ENCODE measurements at places on chromosomes 2 and 18.

- no peak for DNase-seq
Observed at GRCh38 chr18:65487569-65487968, 263.2 kb upstream of the CDH7 start.

DNA sequence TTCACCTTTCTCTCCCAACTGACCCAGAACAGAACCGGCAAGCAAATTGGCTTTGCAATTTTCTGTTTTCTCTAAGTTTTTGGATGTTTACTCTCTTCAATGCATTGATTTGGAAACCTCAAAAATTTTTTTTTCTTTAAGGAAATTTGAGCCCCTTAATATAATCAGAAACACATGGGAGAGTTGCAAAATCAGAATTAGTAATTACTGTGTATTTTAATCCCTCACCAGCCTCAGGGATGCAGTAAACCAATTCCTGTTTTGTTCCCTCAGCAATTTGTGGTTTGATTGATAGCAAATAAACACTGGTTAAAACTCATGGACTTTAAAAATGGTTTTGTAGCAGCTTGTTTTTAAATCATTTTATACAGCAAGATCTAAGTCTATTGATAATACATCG lies 281.5 kb downstream of the NEDD4L start:
- DNase-seq = peak; percentile 70

GRCh38 chr2:121473512-121473911 lies 57.2 kb upstream of the RNU4ATAC start:
- DNase-seq = no peak

DNA sequence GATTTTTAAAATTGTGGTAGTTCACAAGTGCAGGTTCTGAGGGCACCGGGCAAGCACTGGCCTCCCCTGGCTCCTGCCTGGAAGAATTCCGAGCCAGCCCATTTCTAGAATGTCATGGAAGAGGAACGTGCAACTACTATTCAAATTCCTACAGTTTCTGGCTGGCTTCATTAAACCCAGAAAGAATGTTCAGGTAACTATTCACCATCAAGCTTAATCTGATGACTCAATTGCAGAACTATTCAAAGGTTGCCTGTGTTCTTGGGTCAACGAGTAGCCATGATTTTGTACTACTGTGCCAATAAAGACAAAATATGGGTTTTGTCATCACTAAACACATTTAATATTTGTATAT lies 14.3 kb upstream of the MFF start:
- no peak for DNase-seq

- peak; percentile 68 for DNase-seq
Observed at GRCh38 chr2:55616551-55617174, 759 bp downstream of the PPP4R3B start.

- no peak for DNase-seq
Observed at GRCh38 chr2:139674577-139674976, 894.4 kb upstream of the NXPH2 start.

DNA sequence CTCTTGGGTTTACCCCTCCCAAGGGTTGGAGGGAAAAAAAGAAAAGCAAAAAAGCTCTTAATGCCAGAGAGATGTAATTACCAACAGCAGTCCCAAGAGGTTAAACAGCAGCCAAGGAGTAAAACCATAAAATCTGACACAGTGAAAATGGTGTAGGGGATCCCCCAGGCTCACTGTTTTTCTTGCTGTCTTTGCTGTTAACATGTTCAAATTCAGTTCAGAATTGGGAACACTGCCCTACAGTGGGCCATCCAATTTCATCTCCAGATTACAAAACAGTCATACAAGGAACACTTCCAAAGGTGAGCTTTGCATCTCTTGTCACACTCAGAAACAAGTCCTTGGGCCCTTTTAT lies 54.5 kb downstream of the PLEKHM3 start:
- no peak for DNase-seq

DNA sequence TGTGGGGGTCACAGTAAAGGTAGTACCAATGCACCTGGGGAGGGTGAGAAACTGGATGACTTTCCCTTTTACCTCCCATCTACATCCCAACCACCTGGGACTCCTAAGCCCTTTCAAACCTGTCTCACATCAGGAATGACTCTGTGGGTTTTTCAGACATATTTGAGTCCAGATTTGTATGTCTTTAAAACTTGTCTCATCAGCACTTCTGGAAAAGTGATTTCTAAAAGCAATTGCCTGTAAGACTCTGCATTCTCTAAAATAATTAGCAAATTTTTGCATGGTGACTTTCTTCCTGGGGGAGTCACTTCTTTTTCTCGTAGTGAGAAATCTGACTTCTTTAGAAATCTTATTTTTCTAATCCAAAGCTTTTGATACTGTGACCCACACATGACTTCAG lies 1553.0 kb upstream of the PIK3C3 start:
- DNase-seq = no peak

- DNase-seq = peak; percentile 43
Observed at GRCh38 chr18:21489119-21489750, 111.3 kb downstream of the ESCO1 start.

DNA sequence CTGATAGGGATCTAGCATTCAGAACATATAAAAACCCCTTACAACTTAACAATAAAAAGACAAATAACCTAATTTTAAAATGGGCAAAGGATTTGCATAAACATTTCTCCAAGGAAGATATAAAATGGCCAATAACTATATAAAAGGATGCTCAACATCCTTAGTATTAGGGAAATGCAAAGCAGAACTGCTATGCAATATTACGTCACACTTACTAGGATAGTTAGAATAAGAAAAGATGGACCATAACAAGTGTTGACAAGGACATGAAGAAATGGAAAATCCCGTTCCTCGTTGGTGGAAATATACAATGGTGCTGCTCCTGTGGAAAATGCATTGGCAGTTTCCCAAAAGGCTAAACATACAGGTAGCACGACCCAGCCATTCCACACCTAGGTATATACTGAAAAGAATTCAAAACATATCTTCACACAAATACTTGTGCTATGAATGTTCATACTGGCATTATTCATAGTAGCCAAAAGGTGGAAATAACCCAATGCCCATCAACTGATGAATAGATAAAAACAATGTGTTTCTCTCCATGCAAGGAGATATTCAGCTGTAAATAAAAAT lies 48.2 kb upstream of the REV1 start:
- DNase-seq = no peak

DNA sequence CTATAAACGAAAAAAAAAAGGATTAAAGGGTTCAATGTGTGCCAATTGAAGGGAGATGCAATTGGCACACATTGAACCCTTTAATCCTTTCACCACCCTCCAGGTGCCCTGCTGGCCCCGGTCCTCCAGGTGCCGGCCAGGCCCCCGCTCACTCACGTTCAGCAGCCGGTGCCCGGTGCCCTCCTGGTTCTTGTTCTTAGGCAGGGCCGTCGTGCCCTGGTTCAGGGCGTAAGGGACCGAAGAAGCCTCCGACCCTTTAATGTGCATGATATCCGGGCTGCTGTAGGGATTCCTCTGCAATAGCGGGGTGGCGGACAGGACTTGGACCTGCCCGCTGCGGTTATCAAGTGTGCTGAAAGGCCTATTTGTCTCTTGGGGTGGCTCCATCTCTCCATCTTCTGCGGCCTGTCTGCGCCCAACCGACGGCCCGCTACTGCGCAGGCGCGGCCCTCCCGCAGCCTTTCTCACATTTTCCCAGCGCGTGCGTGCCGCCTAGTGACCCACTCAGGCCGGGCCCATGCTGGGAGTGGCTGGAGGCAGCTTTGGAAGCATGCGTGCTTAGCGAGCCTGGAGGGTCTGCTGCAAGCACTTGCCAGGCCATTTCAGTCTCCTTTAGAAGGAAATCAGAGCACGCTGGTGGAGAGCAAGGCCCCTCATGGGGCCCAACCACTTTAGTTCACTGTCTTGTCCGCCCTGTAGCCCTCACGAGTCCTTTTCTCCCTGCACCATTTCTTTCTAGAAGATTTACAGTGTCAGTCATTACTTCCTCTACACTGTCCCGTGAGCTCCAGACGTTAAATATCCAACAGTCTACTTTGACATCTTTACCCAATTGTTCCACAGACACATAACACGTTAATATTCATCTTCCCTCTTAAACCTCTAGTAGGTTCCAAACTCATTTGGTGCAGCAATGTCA lies 24.3 kb downstream of the TMEM237 start:
- DNase-seq = peak; percentile 71

GRCh38 chr18:64259871-64260270 lies 111.0 kb upstream of the LINC00305 start:
- DNase-seq = no peak

DNA sequence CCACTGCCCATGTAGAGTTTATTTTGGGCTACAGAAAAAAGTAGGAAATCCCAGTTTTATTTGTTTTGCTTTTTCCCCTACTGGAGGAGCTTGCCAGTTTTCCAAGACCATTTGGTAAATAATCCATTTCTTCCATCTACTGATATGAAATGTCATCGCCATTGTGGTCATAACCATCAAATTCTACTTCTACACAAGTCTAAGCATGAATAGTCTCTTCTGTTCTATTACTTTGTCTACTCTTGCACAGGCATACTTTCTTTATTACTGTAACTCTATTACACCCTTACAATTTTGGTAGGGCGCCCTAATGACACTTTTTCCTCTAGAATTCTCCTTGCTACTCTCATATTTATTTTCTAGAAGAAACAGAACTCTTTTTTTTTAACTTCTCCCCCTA lies 120.7 kb downstream of the ATAD2B start:
- DNase-seq = no peak

GRCh38 chr2:144086965-144087364 lies 433.0 kb downstream of the ZEB2 start:
- DNase-seq = peak; percentile 39

- DNase-seq = peak; percentile 75
Observed at GRCh38 chr2:47485751-47486300, 82.9 kb downstream of the MSH2 start.

- no peak for DNase-seq
Observed at GRCh38 chr2:172215172-172215935, 112.7 kb upstream of the DLX2 start.

GRCh38 chr2:237242091-237242536 lies 156.4 kb downstream of the COPS8 start:
- peak; percentile 54 for DNase-seq

GRCh38 chr2:30239308-30239985 lies 8.1 kb downstream of the LBH start:
- DNase-seq = peak; percentile 99

DNA sequence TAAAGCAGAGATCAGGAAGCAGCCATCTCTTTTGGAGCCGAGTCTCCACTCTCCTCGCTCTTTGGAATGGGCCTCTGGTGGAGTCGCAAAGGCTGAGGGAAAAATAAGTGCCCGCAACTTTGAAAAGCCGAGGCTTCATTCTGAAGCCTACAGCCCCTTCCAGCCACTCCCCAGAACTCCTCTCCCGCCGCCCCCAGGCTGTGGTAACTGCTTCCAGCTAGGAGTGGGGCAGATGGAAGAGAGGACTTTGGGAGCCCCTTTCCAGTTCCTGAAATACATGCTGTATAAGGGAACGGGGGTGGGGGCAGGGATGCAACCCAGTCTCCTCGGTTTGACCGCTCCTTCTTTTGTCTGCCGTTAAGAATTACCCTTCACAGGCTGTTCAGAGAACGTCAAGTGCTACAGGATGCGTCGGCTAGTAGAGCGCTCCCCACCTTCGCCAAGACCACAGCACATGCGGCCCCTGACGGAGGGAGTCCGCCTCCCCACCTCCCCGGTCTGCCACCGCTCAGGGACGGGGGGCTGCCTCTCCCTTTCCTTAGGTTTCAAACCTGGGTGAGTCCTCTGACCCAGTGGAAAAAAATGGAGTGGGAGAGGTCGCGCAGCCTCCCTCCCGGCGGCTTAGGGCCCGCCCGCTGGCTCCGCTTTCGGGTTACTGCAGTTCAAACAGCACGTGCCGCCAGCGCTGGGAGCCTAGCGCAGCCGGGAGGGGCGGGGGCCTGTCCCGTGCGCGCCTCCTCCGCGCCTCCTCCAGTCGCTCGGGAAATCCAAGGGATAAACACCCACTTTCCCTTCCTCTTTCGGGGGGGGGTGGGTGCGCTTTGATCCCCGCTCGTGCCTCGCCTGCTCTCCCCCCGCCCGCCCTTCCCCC lies 4.9 kb downstream of the CYP26B1 start:
- peak; percentile 25 for DNase-seq

DNA sequence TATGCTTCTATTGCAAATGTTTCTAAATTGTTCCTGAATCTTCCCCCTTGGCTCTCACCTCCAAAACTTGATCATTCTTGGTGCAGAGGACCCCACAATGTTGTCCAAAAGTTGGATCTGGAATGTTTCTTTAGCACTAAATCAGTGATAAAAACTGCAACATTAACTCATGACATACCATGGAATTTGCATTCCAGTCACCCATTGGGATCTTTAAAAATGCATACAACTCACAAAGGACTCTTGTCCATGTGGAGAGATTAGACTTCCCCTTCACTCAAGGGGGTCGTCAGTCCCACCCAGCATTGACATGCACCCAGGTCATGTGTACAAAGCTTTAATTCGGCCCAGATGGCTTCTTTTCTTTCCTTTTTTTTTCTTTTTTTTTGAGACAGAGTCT lies 169.3 kb downstream of the SETBP1 start:
- no peak for DNase-seq

DNA sequence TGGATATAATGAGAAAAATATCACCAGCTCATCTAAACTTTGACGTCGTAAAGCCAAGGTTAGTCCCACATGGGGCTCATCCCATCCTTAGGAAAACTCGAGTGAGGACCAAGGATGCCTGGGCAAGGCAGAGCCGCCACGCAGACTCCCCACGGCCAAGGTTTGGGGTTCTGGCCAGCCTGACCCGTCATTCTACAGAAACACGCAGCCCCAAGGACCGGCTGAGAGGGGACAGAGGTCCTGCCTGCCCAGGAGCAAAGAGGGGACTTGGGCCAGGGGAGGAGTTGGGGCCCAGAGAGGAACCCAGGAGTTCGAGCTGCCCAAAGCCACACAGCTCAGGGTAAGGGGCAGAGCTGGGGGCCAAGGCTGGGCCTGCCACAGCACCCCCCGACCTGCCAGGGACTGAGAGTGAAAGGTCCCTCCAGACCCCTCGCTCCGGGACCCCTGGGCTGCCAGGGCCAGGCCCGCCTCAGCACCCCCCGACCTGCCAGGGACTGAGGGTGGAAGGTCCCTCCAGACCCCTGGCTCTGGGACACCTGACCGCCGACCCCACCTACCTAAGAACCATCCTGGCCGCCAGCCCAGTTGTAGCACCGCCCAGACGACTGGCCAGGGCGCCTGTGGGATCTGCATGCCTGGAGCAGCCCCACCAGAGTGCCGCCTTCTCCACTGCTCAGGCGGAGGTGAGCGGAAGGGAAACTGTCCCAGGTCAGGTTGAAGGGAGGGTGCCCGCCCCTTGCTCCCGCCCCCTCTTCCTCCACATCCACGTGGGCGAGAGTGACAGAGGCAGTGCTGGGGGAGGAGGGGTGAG lies at the start of gene PDCD1:
Gene PDCD1 (minus strand): TSS at position 689 of the 811 bp plus-strand sequence. CDS start 56 bp downstream, at position 633.
- no peak for DNase-seq

- no peak for DNase-seq
Observed at GRCh38 chr2:226136739-226137138, 662.9 kb downstream of the IRS1 start.
